ENCODE measurements at places on chromosomes 4 and X.

DNA sequence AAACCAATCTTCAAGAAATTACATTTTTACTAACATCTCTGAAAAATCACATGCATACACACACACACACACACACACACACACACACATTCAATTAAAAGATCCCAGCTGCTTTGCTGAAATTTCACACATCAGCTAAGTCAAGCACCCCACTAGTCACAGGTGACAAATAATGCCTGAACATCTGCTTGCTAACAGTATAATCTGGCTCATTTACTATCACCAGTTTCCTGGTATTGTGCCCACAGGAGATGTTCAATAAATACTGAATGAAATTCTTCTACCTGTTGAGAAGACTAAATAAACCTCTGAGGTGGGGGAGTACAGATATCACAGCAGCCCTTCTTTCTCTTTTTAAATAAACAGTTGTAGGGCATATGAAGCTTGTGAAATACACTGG lies 994.0 kb downstream of the ARAP2 start:
- DNase-seq = no peak

- DNase-seq = peak; percentile 32
Observed at GRCh38 chr4:166594326-166594946, 639.9 kb downstream of the SPOCK3 start.

- DNase-seq = peak; percentile 7
Observed at GRCh38 chr4:136637071-136637777, 895.1 kb downstream of the PCDH18 start.

- no peak for DNase-seq
Observed at GRCh38 chr4:20839957-20840356, 139.7 kb downstream of the PACRGL start.

- no peak for DNase-seq
Observed at GRCh38 chr4:165505958-165506837, 127.4 kb downstream of the CPE start.

GRCh38 chr4:121685257-121685656 lies 11.5 kb downstream of the ANXA5 start:
- DNase-seq = no peak

GRCh38 chr4:38461342-38461741 lies 202.7 kb upstream of the KLF3 start:
- DNase-seq = no peak

GRCh38 chr4:21514022-21514694 lies 434.4 kb downstream of the KCNIP4 start:
- DNase-seq = no peak

GRCh38 chr4:4333265-4333706 lies 43.2 kb downstream of the ZBTB49 start:
- DNase-seq = peak; percentile 73

DNA sequence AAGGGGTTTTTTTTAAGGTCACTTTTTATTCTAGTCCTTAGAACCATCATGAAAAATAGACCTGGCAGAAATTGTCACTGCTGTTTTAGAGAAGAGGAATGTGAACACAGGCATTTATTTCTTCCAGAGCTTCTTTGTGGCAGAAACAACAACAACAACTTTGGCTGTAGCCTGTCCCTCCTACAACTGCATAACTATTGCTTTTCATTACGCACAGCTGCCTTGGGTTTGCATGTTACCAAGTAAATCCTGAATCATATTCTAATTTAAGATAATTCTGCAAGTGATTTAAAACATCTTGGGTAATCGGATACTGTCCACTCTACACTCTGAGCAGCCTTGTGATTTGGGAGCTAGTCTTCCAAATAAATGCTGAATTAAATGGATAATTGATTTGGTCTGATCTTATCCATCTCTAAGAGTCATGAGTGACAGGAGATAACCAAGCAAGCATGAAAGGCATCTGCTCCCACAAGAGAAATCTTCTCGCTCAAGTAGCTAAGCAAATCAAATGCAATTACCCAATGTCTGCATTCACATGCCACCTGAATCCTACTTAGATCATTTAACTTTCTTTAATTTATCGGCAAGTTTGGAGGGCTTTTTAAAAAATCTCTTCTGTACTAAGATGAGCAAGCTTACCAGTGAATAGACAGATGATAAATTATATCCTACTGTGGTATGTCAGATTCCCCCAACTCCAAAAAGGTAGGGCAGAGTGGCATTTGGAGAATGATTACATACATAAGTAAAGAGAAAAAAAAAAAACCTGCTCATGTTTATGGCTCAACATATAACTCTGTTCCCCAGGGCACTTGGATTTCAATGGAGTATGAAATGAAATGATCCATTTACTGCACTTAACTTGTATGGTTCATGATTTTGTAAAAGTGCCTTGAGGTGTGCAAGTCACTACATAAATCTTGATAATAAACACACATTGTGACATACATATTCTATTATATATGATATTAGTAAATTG lies 73.6 kb downstream of the EGF start:
- DNase-seq = no peak

- DNase-seq = no peak
Observed at GRCh38 chr4:64305565-64306254, 103.5 kb downstream of the TECRL start.

DNA sequence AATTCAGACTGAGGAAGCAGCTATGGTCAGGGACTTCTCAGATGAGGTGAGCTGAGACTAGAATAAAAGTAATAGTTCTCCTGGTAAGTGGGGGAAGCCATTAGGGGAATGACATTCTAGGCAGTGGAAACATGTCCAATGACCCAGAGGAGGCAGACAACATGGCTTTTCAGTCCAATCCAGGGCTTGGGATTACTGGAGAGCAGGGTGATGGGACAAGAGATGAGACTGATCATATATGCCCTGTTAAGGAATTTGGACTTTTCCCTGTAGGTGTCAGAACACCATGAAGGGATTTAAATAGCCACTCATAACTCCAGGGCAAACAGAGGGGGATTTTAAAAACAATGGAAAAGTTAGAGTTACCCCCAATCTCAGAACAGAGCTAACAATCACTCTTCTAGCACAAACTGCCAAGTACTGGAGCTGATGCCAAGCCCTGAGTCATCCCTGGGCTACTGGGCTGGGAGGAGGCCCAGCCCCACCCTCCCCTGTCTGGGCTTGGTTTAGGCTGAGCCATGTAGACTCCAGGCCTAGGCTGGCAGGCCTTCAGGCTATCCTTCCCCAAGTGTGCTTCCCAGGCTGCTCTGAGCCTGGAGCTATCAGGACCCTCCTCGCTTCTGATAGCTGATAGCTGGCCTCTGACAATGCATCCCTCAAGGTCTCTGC lies 22.7 kb upstream of the MSN start:
- DNase-seq = peak; percentile 33

DNA sequence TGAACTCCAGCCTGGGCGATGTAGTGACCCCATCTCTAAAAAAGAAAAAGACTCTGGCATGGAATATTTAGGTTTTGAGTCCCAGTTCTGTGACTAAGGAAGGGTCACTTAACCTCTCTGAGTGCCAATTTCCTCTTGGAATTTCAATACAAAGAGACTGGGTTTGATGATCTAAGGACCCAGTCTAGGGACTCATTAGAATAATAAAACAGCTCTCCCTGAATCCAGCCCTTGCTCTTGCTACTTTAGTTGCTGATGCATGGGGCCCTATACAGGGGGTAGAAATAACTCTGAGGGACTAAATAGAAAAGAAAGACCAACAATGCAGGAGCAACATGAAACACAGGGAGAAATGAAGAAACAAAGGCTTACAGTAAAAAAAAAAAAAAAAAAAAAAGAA lies 12.6 kb downstream of the C4orf54 start:
- no peak for DNase-seq

DNA sequence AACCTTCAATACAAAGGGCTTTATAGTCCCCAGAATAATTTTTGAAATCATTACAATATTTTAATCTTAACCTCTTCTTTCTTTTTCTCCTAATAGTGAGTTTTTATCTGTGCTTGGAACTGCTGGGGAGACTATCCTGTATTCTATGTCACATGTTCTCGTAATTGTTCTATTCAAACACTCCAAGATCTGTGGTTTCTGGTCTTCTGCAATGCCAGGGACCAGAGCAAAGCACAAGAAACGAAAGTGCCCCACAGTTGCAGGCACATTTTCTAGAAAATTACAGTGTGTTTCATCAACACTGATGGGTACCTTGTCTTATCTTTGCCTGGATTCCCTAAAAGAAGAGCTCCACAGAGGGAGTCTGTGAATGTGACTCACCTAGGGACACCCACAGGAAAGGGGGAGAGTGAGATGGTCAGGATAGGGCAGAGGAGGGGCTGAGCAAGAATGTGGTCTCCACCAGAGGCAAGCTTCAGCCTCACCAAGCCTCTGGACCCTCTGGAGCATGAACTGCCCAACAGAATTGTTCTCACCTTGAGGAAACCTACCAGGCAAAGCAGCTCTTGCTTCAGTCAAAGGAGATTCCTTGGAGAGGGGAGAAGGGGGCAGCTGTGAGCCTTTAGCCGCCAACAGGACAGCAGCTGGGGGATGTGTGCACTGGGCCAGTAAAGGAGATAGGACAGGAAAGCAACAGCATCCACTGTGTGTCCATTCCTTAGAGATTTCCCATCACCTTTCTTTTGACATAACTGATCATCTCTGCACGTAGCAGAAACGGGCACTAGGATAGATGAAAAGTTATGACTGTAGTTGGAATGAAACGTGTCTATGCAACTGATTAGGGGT lies 25.9 kb downstream of the UNC5C start:
- no peak for DNase-seq

GRCh38 chr4:6873792-6874461 lies 35.7 kb upstream of the TBC1D14 start:
- DNase-seq = peak; percentile 70

GRCh38 chr4:38677441-38677840 lies 13.4 kb downstream of the KLF3 start:
- no peak for DNase-seq

GRCh38 chr4:112316360-112316759 lies 19.2 kb downstream of the ALPK1 start:
- no peak for DNase-seq

GRCh38 chr4:87032884-87033533 lies 98.2 kb downstream of the AFF1 start:
- DNase-seq = no peak

DNA sequence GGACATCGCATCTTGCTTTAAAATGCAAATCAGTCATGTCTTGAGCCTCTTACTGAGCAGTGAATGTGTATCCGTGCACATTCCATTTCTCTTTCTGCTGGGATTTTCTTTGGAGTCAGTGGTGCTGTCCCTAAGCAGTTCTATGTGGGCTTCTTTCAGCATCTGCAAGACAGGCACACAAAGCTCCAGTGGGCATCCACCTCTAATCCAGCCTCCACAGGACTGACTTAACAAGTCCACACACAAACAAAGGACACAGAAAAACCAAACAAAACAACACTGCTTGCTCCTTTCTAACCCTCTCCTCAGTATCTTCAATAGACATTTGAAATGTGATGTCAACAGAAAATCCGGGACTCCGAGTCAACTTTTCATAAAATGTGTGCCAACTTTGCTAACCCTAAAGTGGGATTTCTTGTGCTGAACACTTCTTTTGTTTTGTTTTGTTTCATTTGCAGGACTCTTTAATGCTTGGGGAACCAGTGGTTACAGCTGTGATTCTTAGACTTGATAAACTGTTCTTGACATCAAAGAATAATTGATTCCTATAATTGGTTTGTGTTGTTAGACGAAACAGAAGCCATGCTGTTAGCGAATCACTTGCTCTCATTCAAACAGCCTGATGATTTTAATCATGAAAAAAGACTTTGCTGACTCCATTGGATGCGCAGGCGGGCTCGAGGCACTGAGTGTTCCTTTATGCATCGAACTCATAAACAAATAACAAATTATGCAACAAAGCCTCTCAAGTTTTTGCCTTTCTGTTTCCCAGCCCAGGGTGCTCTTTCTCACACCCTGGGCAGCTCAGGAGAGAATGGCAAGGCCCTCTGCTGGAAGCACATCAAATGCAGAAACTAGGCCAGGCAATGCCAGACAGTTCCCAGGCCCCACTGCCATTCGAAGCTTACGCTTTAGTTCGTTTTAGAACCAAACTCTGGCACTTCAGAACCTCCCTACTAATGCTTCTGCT lies 20.1 kb downstream of the ETNPPL start:
- no peak for DNase-seq

GRCh38 chrX:46849933-46850332 lies 13.1 kb downstream of the RP2 start:
- DNase-seq = no peak

GRCh38 chrX:119624417-119624816 lies 18.2 kb upstream of the NKRF start:
- DNase-seq = no peak

GRCh38 chr4:41268721-41269517 lies 12.2 kb downstream of the UCHL1 start:
- DNase-seq = no peak

DNA sequence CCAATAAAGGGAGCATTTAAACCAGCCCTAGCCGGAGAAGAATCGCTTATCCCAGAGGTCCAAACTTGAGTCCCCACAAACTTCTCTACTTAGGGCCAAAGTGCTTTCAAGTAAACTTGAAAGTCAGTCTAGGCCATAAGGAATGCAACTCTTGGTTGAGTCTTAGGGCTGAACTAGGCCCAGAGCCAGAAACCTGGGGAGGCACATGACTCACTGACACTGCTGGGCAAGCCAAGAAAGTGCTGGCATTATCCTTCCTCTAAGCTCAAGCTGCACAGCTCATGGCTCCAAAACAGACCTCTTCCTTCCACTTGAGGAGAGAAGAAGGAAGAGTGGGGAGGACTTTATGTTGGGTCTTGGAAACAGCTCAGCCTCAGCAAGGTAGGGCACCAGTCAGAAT lies 1257.3 kb upstream of the DIAPH2 start:
- DNase-seq = no peak
